Activated naive CD8-positive, alpha-beta T cell treated with anti-CD3 and anti-CD28 coated beads for 36 hours (primary cell): ENCODE measurements at places on chromosomes 1 and 21.

DNA sequence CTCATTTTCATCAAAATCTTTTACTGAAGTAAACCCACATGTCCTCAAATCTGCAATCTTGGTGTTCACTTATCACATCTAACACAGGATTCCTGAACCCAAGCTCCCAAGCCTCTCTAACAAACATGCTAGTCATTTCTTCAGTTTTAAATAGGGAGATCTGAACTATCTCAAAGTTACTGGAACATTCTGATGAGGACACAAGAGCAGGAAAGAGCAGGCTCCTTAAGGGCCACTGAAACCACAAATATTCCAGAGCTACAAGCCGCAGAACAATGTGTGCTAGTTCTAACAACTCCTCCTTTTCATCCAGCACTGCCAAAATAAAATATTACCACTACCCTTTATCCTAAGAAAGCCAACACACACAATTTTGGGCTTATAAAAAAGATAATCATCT lies 38.9 kb downstream of the WARS2 start:
- DNase-seq, result no peak

GRCh38 chr1:115811140-115811828 lies 29.6 kb downstream of the NHLH2 start:
- no peak for DNase-seq

DNA sequence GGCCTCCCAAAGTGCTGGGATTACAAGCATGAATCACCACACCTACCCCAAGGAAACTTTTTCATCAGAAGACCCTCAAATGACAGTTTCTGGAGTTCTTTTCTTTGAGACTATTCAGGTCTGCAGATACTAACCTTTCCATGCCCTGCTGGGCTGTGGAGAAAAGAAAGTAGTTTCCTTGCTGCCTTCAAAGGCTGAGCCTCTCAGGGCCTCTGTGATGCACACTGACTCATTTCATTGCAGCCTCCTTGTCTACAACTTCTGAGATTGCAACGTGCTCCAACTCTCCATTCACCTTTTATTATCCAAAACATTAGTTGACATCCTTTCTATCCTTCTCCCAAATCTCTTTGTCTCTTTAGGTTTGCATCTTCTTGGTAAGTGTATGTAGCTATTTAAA lies 8.8 kb upstream of the SAMSN1 start:
- DNase-seq, result no peak

- no peak for DNase-seq
These were observed 9.6 kb downstream of the RAB25 start for GRCh38 chr1:156070548-156070947.

- no peak for DNase-seq
These were observed 197.2 kb downstream of the CAMTA1 start for GRCh38 chr1:6982443-6982842.

GRCh38 chr1:151238467-151238739 lies 16.1 kb upstream of the PSMD4 start:
- DNase-seq, result no peak

DNA sequence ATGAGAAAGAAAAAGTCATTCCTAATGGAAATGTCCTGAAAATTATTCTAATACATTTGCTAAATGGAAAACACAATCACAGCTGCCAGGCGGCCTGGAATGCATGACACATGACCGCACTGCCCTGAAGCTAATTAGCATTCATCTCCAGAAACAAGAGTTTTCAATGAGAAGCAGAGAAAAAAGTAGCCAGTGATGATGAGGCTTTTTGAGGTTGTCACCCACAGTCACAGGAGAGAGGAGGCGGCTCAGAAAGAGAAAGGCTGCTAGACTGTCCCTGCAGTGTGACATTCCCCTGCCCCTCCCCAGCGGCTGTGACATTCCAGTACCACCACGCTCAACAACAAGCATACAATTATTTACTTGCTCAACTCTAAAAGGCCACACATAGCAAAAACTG lies 122.9 kb upstream of the KRTAP19-8 start:
- DNase-seq, result no peak

GRCh38 chr1:181430015-181430885 lies 53.1 kb upstream of the CACNA1E start:
- no peak for DNase-seq

GRCh38 chr1:53431805-53432565 lies 27.2 kb upstream of the DMRTB1 start:
- DNase-seq, result no peak

DNA sequence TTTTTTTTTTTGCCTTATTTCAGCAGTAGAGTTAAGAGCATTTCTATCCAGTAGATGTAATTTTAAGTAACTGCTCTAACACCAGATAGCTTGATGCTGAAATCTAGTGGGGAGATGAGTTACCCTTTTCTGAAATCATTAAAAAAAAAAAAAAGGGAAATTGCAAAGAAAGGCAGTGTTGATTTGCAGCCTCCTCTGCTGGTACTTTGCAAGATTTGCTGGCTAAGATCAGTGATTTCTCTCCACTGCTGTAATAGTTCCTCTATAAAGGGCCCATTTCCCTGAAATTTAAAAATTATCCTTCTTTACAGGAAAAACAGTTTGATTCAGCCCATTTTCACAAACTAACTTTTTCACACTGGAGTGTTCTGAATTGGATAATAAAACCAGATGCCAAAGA lies 120.6 kb downstream of the PTBP2 start:
- no peak for DNase-seq

DNA sequence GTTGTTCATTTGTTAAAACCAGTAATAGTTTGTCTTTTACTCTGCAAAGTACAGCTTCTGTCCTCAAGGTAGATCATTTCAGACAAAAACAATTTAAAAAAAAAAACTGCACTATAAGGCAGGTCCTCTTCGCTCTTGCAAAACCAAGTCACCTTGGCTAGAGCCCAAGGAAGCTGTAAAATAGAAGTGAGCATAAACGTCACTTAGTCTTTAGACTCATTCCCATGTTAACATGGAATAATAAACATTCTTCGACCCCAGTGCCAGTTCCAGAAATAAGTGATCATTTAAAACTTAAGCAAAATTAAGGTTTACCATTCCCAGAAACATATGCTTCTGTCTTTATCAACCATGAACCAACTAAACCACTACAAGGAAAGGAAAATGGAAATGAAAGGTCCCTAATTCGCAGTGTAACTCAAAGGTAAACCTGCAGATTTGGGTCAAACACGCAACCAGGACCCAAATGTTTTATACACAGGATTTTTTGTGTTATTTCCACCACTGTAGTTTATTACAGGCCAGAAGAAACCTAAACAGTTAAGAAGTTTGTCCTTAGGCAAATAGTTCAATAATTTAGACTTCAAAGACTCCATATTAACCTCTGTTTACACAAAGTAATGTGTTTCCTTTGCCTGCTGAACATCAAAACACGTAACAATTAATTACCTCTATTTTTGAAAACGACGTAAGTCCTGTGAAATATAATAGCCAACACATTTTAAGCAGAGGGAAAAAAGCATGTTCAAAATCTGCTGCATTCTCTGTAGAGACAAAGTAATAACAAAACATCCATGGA lies 54.6 kb downstream of the TGFBR3 start:
- DNase-seq, result no peak
